ENCODE measurements at places on chromosomes 7 and 10.

DNA sequence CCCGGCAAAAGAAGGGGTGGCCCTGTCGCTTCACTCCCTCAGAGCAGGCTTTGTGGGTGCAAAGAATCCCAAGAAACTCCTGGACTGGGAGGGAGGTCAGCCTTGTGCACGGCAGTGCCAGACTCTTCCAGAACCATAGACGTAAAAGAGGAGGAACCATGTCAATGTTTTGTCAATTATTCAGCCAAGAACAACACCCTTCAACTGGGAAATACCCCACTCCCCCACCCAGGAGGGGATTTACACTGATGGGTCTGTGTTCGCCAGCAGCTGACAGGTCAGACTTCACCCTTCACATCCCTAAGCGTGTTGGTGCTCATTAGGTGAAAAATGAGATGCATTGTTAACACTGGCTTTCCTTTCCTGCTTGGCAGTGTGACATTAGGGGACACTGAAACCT, 116.8 kb upstream of the BMPER start:
- DNase-seq = no peak

DNA sequence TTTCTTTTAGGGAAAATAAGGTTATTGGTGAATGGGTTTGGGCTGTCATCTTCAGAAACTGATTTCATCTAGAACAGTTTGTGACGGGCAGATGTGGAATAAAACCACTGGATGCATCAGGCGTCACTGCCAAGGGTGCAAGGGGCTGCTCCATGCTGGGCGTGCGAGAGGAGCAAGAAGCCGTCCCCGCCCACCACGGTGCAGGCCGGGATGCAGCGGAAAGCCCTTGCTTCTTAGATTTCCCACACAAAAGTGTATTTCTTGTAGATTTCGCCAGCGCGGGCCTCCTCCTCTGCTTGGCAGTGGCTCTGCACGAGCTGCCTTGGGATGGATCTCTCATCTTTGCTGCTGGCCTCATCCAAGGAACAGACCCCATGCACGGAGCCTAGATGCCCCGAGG, 189.3 kb downstream of the CUX1 start:
- no peak for DNase-seq

DNA sequence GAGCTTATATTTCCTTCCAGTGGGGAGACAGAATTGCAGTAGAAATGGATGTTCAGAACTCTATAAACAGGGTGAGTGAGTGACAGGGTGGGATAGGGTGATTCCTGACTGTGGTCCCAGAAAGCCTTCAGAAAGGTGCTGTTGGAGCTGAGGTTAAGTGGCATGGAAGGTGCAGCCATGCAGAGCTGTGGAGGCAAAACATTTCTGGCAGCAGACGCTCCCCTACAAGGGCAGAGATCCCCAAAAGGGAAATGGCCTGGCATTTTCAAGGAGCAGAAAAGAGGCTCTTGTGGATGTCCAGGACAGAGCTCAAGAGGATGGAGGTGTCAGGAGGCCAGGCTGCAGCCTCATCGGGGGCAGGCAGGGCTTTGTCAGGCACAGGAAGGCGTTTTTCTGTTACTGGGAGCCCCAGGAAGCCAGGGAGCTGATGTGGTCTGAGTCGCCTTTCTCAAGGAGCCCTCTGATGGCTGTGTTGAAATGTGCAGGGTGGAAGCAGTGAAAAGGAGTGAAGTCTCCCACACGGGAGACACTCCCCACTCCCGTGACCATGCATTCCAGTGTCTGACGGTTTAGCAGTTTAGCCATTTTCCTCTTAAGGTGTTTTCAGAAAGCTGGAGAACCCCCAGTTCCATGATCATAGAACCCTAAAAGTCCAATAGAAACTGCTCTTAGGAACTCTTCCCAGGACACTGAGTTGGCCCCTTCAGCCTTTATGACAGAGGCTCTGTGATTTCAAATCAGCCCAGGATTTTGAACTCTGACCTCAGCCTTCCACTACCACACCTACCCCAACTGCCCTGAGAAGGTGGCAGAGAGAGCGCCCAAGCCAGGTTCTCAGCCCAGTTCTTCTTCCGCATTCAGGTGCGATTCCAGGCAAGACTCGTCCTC, 96.2 kb downstream of the C10orf105 start:
- DNase-seq = no peak

- DNase-seq = no peak
Observed at GRCh38 chr7:44827567-44827966, 20.3 kb downstream of the H2AZ2 start.

DNA sequence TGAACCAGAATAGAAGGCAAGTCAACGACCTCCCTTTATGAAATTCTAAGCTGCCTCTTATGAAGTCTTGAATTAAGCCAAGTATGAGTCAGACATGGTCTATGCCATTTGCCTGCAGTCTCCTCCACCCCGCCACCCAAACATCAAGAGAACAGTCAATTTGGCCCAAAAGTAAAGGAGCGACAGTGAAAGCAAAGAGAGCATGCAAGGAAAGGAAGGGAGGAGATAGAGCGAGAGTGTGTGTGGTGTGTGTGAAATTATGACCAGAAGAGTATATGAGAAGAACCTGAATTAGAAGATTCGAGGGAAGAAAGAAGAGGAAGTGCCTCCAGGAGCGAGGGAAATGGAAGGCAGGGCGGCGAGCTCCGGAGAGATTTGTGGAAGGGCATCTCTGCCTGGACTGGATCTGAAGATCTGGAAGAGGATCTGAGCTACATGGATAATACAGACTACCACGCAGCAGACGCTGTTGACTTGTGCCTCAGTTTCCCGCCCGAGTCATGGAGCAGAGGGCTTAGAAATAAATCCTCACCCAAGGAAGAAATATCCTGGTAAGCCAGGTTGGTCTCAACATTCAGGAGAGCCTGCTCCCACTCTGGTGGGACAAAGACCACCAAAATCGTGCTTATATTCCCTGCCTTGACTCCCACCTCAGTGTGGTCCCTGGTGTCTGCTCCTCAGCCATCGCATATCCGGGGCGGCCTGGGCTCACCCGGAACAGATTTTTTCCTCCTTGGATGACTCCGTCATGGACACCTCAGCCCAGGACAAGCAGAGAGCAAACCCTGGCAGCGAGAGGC, 459 bp downstream of the ZDHHC6 start:
- DNase-seq = no peak
